ENCODE measurements at places on chromosomes 3 and 15. TPM values are rescaled to one million over a fixed set of nuclear protein-coding genes. Genes with fewer than 3 reads are reported as not detected.

Gene ZNF639
- total RNA-seq, result 39.0 TPM

Gene FBXO40
- total RNA-seq, result not detected

Gene LRRC31
- total RNA-seq, result not detected

Gene ERC2
- total RNA-seq, result 0.16 TPM

Gene GOLGA6B
- not detected for total RNA-seq

Gene GPR156
- total RNA-seq, result 0.08 TPM

Gene TTLL13
- 0.13 TPM for total RNA-seq

Gene ROBO1
- total RNA-seq, result 1.7 TPM

Gene SH3GL3
- not detected for total RNA-seq

Gene STX19
- total RNA-seq, result not detected

Gene GOLGA6L7
- not detected for total RNA-seq

Gene AADACL2
- total RNA-seq, result not detected

Gene NR2F2
- 10.1 TPM for total RNA-seq

Gene KBTBD13
- total RNA-seq, result not detected

Gene CCR1
- 7.3 TPM for total RNA-seq

Gene CPN2
- total RNA-seq, result not detected

Gene PLA2G4F
- not detected for total RNA-seq

Gene NOX5
- not detected for total RNA-seq

Gene ABCF3
- 61.8 TPM for total RNA-seq

Gene NKIRAS1
- 7.1 TPM for total RNA-seq

Gene EPHA3
- total RNA-seq, result 0.05 TPM

Gene PTX3
- not detected for total RNA-seq

Gene ACKR2
- 0.36 TPM for total RNA-seq
